ENCODE measurements at places on chromosomes 1 and 21.

DNA sequence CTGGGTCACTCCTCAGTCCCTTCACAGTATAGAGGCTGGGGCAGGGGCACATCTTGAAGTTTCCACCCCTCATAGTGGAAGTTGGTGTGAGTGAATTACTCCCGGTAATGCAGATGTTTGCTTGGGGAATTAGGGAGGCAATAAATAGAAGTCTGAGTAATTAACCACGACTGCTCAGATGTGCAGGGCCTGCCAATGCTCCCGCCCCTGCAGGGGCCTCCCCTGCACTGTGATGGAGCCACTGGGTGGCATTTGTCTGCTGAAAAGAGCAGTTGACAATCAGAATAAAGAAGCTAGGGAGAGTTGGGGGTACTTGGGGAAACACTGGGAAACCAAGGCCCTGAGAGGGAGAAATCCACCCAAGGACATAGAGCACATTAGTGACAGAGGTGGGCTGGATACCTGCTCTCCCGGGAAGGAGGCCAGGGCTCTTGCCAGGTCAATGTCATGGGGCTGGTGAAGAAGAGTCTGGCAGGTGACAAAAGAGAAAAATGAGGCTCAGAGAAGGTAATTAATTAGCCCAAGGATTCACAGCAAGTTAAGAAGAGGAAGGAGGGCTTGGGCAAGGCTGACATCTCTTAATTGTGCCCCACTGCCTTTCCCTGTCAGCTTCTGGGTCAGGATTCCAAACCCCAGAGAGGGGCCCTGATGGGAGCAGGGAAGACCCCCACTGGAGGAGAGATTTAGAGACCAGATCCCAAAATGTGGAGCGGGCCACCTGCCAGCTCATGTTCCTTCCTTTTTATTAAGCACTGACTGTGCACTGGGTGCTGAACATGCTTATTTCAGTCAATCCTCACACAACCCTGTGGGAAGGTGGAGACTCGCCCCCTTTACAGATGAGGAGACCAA, 436.2 kb downstream of the MATN1 start:
- no peak for DNase-seq

DNA sequence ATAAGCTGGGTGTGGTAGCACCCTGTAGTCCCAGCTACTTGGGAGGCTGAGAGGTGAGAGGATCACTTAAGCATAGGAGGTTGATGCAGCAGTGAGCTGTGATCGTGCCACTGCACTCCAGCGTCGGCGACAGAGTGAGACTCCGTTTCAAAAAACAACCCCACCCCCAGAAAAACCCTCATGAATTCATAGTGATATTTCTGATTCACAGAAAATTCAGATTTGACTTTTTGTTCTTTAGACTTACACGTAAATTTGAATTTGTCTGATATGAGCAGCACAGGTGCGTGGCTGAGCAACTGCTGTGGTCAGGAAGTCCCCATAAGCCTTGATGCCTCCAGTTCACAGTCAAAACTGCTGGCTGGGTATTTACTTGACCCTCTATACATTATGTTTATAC, 10.0 kb upstream of the MORC3 start:
- no peak for DNase-seq

DNA sequence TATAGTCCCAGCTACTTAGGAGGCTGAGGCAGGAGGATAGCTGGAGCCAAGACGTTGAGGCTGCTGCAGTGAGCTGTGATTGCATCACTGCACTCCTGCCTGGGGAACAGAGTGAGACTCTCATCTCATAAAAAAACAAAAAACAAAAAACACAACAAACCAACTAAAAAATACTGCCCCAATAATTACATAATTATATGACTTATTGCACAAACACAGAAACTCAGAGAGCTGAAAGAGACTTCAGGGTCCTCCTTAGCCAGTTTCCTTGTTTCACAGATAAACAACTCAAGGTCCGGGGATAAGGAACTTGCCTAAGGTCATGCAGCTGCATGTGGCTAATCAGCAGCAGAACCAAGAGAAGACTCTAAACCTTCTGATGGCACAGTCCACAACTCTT, 11.9 kb downstream of the EXTL2 start:
- DNase-seq, result no peak

DNA sequence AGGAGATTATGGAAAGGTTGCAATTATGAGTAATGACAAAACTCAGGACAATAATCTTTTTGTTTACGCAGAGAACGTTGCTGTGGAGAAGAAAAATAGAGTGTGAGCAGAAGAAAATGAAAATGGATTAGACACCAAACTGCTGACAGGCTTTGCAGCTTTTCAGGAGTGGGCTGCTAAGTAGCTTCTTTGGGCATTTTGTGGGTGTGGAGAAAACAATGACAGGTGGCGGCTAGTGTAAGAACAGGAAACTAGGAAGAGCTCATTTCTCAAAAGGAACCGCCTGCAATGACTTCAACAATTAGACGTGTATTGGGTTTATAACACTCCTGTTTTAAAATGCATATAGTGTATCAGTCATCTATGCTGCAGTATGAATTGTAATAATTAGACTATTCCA, 18.3 kb upstream of the PALMD start:
- DNase-seq, result no peak

- no peak for DNase-seq
Measured at GRCh38 chr1:177591155-177591554, 378.7 kb downstream of the SEC16B start.

DNA sequence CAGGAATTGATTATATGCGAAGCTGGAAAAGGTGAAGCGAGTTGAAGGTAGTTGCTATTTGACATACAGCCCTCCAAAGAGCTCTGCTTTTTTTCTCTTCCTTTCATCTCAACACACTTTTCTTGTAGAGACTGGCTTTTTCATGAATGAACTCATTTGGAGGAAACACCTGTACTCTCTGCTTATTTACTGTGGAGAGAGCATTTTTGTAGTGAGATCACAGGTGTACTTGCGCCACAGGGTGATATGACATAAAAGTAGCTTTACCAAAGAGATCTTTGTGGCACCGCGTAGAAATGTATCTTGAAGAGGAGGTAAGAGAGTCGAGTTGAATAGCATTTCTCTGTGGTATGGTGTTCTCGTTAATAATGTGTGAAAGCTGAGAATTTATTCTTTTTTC, 187.6 kb downstream of the VPS13D start:
- DNase-seq, result no peak

DNA sequence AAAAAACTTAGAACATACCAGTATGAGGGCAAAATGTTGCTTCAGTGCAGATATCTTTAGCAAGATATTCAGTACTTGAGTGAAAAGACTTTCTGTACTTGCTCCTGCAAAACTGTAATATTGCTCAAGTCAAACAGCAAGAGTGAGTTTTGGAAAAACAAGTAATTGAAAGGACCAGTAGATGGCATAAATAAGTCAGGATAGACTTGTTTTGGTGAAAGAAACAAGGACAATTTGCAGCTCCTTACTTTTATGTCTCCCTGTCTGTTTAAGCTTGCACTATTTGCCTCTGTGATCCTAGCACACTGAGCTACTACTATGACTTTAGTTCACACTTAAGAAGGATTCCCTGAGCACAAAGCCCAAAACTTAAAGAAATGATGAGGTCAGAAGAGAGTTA, 39.1 kb downstream of the IFI44 start:
- DNase-seq, result peak; percentile 72

DNA sequence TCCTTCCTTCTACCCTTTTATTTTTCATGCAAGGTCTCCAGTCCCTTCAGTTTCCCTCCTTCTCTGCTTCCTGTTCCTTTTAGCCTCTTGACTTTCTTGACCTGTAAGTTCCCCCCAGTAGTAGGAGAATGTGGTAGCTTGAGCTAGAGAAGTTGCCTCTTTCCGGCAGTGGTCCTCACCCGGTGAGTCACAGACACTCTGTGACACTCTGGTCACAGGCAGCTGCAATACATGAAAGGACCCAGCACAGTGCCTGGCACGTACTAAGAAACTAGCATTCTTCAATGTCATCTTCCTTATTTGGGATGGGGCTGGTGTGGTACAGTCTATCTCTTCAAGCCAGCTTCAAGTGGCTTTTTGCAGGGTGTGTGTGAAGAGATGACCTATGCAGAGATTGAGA, 16.0 kb downstream of the PFKFB2 start:
- DNase-seq, result no peak

DNA sequence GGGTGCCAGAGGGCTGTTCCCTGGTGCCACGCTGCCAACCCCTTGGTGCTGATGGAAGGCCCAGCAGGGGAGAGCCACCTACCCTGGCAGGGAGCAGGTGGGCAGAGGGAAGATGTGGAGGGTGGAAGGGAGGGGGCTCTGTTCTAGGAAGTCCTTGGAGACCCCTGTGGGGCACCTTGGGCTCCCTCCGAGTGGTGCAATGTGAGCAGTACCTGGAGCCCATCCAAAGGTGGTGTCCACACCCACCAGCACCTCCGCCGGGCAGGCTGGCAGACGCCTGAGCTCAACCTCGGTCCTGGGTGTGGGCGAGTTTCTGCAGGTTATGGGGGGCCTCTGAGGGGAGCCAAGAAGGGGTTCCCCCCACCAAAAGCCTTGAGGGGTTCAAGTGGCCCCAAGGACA, 11.3 kb upstream of the DNMT3L start:
- DNase-seq, result no peak

- DNase-seq, result no peak
Measured at GRCh38 chr1:89602871-89603404, 30.0 kb upstream of the LRRC8C start.

DNA sequence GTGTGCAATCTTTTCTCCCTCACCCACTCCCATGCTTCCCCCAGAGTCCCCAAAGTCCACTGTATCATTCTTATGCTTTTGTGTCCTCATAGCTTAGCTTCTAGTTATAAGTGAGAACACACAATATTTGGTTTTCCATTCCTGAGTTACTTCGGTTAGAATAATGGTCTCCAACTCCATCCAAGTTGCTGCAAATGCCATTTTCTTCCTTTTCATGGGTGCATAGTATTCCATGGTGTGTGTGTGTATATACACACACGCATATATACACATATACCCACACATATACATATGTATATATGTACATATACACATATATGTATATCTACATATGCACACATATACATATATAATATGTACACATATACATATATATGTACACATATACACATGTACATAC, 69.3 kb downstream of the ERG start:
- no peak for DNase-seq

GRCh38 chr1:96996001-96996400, 274.4 kb downstream of the PTBP2 start:
- DNase-seq, result no peak

DNA sequence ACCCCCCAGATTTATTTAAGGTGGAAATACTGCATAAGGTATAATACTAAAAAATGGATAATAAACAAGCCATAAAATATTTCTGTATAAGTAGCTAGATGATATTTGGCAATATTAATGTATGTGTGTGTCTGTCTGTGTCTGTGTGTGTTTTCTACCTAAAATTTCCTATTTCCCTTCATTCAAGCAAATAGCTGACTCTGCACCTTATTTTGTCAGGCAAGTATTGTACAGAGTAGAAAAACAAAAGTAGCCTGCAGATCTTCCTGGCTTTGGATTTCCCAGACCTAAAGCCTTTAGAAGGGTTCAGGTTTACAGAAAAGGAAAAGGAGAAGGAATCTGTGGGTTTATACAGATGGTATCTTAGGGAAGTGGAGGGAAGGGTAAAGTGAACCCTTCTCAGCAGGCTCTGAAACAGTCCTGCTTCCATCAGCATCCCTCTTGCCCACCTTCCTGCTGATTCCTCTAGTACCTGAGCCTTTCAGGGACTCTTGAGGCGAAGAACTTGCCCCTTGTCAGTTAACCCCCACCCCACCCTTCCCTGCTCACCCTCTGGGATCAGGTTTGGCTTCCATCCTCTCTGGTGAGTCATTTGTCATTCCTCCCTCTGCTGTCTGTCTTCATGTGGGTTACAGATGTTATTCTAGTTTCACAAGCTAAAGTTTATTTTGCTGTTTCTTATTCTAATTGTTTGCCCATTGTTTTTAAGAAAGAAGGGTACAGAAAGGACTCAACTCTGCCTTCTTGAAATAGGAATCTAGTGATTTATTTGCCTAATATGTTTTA, 21.7 kb upstream of the RGS16 start:
- DNase-seq, result peak; percentile 46

DNA sequence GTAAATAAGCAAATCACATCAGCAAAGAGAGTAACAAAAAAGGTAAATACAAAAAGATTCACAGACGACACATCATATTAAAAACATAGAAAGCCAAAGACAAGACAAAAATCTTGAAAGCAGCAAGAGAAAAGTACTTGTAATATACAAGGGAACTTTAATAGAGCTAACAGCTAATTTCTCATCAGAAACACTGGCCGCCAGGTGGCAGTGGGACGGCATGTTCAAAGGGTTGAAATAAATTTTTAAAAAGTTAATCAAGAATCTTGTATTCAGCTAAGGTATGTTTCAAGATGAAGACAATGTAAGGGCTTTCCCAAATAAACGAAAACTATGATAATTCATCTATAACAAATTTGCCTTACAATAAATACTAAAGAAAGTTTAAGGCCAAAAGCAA, 358.1 kb downstream of the LRRIQ3 start:
- no peak for DNase-seq

DNA sequence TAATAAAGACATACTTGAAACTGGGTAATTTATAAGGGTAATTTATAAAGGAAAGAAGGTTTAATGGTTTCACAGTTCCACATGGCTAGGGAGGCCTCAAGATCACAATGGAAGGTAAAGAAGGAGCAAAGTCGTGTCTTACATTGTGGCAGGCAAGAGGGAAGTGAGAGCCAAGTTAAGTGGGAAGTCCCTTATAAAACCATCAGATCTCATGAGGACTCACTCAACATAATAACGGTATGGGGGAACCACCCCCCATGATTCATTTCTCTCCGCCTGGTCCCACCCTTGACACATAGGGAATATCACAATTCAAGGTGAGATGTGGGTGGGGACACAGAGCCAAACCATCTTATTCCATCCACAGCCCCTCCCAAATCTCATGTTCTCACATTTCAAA, 76.8 kb upstream of the ZNF678 start:
- no peak for DNase-seq

- DNase-seq, result no peak
Measured at GRCh38 chr1:178627037-178627436, 98.0 kb upstream of the RALGPS2 start.

DNA sequence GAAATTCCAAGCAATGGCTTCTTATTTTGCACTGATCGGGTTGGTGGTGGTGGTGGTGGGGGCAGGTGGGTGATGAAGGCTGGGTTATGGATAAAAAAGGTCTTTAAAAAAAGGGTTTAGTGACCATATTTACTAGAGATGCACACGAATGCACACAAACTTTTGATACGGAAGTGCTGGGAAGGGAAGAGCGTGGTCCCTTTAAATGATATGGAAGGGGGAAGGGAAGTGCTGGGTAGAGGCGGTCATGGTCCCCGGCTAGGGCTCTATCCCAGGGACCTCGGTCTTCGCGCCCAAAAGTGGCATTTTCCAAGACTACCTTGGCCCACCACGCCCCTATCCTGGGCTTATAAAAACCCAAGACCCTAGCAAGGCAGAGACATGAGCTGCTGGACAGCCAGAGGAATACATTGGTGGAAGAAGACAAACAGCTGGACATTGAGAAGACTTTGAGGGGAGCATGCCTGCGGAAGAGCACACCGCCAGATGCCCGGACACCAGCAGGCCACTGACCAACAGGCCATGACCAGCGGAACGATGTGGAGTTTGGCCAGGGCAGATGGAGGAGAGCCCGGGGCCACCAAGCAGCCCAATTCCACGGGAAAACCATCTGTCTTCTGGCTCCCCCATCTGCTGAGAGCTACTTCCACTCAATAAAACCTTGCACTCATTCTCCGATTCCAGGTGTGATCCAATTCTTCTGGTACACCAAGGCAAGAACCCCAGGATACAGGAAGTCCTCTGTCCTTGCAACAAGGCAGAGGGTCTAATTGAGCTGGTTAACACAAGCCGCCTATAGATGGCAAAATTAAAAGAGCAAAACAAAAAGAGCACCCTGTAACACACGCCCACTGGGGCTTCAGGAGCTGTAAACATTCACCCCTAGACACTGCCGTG, 1720.2 kb downstream of the MRPL39 start:
- DNase-seq, result no peak

- DNase-seq, result no peak
Measured at GRCh38 chr1:229325853-229326487, 16.9 kb downstream of the CCSAP start.
